RWPE2 (cell line): ENCODE measurements at places on chromosomes 1 and 21.

GRCh38 chr1:223845037-223845809 is 524 bp downstream of the TP53BP2 start:
- no peak for DNase-seq

DNA sequence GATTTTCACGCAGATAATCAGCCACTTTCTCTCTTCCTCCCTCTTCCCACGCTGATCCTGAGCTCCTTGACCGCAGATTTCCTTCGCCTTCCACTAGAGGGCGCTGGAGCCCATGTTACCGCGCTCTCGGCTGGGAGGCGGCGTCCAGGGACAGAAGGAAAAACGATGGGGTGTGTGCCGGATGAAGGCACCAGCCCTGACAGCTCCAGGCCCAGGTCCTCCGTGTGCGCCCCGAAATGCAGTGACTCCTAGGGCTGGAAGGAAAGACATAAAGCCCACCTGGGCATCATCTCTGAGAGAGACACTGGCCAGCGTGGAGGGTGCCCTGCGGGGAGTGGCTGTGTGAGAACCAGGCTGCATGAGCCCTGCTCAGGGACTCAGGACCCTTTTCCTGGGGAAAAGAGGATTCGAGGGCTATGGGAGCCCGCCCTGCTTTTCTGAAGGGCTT is 44.9 kb upstream of the CYP2J2 start:
- DNase-seq = no peak

- DNase-seq = no peak
These were observed 198.3 kb downstream of the DUSP10 start for GRCh38 chr1:221543529-221544120.

- DNase-seq = no peak
These were observed 73.8 kb upstream of the MORC3 start for GRCh38 chr21:36246080-36246631.

- DNase-seq = no peak
These were observed 127.2 kb upstream of the GREM2 start for GRCh38 chr1:240739139-240739538.
